ENCODE measurements at places on chromosomes 1 and 21.

DNA sequence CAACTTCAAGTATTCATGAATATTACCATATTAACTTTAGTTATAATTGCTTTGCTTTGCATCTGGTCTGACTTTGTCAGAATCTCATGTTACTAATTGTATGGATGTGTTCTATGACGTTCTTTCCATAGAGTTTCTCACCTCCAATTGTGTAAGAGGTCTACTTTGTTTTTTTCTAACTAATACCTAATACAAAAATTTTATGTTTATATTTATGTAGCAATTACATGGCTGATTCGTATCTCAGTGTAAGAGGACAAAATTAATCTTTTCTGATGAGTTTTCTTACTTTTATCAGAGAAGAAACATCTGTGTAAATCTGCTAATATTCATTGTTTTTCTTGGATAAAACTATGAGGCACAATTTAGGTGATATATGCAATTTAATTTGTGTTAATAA, 224.8 kb upstream of the B3GALT2 start:
- no peak for ATAC-seq

GRCh38 chr1:234435620-234436019, 43.4 kb downstream of the TARBP1 start:
- no peak for ATAC-seq

DNA sequence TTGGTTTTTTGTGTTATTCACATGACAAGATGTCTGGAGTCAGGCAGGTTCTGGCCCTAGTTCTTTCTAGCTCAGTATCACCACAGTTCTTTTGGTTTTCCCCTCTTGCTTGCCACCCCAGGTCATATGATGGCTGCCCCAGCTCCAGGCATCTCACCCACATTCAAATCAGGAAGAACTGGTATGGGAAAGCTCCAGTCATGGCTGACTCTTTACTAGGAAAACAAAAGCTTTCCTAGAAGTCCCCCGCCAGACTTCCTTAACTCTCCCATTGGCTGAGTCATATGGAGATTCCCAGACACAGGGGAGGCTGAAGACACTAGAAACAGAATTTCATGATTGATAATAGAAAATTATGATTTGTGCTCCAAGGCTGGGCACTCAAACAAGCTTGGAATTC, 22.1 kb upstream of the EYA3 start:
- ATAC-seq: peak; percentile 31

DNA sequence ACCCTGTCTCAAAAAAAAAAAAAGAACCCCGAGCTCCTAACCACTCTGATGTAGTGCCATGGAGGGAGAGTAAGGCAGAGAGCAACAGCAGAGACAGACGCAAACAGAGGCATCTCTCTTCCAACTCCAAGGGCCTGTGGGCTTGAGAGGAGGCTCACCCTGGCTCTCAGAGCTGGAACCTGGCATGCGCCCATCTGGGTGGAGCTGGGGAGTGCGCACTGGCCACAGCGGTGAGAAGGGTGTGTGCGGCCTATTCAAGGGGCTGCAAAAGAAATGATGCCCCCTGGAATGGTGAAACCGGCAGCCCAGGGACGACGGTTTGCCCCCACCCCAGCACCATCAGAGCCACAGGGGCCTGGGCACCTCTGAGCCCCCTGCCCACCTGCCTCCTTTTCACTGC, 17.6 kb downstream of the COL8A2 start:
- no peak for ATAC-seq

DNA sequence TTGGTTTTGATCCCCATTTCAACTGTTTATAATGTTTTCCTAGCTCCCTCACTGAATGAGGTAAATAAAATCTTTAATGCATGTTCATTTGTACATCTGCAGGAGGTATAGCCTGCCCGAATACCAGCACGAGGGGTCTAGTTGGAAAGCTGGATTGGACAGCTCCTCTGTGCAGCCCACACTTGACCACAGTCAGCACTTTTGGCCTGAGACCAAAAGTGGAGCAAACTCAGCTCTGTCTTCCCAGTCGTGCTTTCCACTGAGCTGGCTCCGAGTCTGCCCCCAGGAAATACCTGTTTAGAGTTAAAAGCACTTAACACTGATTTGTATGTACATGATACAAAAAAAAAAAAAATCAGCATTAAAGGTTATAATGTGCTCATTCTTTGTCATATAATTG, 224.4 kb downstream of the DSCAM start:
- no peak for ATAC-seq

Measured in activated T-helper 17 cell treated with anti-CD3 and anti-CD28 coated beads, Interleukin-2, amount 50 U/mL, for 72 hours (primary cell).